ENCODE measurements at places on chromosomes 13 and 19.
A peak's percentile ranks its signal among the peaks of the same experiment; 100 is the strongest.

DNA sequence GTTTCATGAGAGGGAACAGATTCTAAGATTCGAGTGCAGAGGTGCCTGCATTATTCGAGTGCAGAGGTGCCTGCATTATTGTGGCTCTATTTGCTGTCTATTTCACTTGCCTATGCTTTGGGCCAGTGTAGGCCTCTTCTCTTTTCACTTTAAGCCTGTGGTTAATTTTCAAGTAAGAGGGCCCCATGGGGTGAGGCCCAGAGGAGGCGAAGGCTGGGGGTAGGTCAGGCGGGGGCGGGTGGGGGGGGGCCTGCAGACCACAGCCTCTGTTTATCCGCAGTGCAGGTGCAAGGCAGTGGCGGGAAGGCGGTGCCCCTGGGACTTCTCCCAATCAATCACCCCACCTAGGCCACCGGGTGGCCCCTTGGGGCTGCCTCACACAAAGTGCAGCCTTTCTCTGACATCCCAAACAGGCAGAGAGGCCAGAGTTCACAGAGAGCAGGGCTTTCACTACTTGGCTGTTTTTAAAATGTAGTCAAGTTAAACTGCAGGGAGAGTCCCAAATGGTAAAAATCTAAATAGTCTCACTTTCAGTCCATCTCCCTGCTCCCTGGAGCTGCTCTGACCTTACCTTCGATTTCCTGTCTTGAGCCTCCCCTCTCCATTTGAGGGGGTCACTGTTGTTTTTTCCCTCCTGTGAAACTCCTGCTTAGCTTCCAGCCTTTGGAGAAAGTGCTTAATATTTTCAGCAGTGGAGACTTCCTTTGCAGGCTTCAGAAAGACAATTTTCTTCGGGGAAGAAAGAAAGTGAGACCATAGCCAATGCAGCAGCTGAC lies 249.0 kb downstream of the DLEU7 start:
- DNase-seq, result no peak

- DNase-seq, result no peak
Observed at GRCh38 chr13:100378533-100378932, 210.1 kb downstream of the GGACT start.

DNA sequence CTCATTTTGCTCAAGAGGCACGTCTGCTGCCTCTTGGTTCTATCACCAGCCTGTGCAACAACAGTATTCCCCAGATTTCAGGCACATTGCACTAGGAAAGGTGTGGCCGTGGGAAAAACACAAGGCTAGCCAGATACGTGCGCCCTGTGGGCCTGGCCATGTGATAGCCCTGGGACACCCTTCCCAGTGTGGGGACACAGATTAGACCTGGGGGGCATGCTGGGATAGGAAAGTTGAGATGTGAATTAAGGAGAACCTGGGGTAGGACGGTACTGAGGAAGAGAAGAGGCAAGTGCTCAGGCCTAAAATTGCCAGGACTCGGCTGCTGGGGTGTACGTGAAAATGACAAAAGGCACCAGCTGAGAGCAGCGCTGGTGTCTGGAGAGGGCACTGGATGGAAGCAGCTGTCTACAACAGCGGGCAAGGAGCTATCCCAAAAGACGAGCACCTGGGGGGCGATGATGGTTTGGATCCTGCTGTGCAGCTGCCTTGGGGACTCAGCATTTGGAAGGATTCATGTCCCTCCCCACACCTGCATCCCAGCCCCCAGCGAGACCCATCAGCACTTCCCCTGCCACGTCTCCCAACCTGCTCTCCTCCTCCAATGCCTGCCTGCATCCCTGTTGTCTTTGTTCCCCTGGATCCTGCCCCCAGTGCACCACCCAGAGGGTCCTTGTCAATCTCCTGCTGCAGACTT lies 54.3 kb downstream of the GGACT start:
- DNase-seq, result no peak

- DNase-seq, result no peak
Observed at GRCh38 chr19:51258165-51259160, 7.6 kb downstream of the SIGLECL1 start.

DNA sequence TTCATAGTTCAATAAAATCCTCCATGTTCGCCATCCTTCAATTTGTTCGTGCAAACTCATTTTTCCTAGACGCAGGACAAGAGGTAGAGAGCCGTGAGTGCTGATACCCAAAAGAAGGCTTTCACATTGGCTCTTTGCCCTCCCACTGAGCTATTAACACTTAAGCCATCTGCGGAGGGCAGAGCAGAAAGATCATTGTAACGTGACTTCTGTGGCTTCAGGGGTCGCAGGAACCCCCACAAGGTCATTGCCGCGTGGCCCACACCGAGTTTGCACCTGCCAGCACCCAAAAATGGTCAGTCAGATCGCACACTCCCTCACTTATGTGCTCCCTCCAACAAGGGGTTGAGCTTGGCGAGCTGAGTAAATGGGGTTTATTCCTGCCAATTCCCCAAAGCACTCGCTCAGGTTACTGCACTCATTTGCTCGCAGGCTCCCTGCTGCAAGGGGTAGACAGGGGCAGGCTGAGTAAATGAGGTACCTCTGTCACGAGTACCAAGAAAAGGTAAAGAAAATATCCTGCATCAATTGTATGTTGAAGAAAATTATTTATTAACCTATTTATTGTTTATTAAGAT lies 144.1 kb downstream of the PRR20E start:
- DNase-seq, result no peak

DNA sequence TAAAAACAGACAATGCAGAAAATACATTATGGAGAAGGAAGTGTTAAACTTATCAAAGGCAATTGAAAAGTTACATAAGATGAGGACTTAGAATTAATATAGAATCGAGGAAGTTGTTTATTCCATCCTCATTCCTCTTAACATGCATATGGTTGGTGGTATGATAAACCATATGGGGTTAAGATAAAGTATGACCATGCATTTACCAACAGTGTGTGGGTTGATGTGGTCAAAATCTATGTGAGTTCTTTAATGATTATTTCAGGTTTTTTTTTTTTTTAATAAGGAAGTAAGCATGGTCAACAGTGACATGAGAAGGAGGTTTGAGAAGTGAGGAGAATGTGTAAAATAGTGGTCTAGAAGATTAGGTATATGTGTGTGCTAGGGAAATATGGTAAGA lies 94.5 kb downstream of the TDRD3 start:
- DNase-seq, result no peak

DNA sequence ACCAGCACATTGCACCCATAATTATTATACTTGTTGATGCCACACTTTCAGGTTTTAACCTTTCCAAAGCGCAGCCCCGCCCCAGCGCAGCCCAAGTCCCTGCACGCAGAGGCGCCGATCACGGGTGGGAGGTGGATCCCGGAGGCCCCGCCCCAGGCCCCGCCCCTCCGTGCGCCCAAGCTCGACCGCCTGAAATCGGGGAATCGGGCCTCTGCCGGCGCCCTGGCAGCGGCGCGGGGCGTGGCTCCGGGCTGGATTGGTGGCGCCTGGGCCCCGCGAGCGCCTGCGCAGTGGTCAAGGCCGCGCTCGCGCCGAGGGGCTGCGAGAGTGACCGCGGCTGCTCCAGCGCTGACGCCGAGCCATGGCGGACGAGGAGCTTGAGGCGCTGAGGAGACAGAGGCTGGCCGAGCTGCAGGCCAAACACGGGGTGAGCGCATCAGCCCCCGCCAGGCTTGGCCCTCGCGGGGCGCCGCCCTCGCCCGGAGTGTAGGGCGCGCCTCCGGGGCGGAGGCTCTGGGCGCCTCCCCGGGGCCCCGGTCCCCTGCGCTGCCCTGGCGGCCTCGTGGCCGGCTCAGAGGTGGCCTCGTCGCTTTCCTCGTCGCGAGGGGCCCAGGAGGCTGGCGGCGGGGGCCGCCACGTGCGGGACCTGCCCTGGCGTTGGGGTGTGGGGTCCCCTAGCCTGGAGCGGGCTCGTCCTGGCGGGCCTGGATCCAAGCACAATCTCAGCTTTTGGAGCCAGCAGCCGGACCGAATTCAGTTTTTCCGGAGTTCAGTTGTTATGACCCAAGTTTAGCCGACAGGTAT lies at the start of gene PDCD5:
PDCD5 (plus strand) TSS at position 290 of the 804 bp plus-strand sequence; CDS start at position 362, 72 bp downstream.
- DNase-seq, result peak; percentile 92

GRCh38 chr13:49292742-49293486 lies 45.2 kb downstream of the CDADC1 start:
- peak; percentile 15 for DNase-seq

DNA sequence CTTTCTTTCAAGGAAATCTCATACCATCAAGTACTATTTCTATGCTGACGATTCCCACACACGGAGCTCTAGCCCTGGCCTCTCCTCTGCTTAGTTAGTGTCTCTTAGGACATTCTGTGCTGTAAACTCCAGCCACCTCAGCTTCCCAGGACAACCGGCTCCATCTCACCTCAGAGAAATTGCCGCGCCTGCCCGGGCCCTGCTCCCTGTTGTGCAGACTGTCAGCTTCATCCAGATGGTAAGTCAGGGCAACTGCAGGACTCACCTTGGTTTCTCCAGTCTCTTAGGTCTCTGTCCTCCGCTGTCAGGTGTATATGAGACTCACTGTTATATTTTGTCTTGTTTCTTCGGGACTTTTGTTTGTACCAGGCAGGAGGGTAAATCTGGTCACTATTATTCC lies 98.7 kb downstream of the SPACA7 start:
- DNase-seq, result no peak

GRCh38 chr13:98459721-98460370 lies 117.1 kb downstream of the STK24 start:
- DNase-seq, result no peak

DNA sequence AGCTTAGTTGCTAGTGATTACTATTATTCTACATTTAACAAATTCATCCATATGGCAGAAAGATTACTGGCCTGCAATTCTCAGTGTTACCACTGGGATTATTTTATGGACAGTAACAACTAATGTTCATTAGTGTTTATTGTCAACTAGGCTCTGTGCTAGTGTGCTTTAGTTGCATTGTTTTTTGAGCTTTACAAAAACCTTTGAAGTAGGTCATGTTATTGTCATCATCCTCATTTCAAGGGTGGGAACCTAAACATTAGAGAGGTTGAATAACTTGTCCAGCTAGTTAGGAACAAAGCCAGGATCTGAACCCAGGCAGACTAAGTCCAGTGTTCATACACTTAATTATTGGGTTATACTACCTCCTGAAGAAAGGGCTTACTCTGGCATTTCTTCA lies 27.8 kb upstream of the TDRD3 start:
- DNase-seq, result no peak

DNA sequence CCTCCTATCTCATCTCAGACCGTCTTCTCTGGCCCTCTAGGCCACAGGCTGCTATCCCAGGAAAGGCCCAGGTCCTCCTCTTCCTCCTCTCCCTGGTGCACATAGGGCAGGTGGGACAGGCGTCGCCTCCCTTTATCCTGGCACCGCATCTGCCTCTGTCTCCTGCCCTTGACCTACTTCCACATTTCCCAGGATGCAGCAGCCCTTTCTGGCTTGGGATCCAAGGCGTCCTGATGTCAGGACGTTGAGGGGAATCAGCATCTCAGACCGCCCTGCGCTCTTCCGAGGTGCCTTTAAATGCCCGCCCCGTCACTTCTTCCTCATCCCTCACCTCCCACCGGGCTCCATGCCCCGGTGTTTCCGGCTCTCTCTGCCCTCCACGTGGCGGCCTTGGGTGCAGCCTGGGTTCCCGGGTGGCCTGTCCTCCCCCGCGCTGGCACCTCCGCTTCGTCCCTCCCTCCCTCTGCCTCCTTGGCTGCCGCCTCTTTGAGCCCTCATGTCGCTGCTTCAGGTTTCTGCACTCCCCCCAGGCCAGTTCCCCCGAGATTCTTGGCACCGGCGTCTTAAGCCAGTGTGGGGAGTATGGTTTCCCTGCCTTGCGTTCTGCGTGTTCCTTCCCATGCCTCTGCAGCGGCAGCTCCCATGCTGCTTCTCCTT lies 66.3 kb downstream of the KDM4B start:
- no peak for DNase-seq

DNA sequence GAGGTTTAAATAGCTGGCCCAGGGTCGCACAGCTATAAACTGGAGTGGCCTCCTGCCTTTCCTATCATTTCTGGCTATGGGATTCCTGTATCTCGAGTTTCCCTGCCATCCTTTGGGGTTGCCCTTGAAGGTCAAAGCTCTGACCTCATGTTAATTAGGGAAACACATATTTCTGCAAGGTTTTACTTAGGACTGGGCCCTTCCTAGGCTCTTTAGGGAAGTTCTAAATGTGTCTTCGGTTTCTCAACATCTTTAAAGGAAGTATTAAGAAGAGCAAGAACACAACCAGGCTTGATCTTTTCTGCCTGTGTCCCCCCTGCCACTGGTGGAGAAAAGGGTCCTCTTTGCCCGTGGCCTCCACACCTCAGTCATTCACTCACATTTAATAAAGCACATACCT lies 10.8 kb downstream of the LCP1 start:
- DNase-seq, result no peak

- DNase-seq, result no peak
Observed at GRCh38 chr13:89269737-89270136, 1598.6 kb downstream of the SLITRK5 start.

DNA sequence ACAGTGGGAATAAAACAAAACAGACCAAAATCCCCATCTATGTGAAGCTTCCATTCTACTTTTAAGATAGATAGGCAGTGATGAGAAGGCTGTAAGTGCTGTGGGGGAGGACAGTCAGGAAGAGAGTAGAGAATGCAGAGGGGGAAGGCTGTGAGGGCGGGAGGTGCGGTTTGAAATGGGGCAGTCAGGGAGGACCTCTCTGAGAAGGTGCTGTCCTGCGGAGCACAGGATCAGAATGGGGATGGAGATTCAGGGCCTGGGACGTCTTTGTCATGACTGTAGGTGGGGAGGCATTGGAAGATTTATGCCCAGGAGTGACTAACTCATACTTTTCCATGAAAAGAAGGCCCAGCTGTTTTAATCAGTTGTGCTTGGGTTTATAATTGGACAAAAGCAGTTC lies 3.9 kb upstream of the GPR183 start:
- peak; percentile 39 for DNase-seq

DNA sequence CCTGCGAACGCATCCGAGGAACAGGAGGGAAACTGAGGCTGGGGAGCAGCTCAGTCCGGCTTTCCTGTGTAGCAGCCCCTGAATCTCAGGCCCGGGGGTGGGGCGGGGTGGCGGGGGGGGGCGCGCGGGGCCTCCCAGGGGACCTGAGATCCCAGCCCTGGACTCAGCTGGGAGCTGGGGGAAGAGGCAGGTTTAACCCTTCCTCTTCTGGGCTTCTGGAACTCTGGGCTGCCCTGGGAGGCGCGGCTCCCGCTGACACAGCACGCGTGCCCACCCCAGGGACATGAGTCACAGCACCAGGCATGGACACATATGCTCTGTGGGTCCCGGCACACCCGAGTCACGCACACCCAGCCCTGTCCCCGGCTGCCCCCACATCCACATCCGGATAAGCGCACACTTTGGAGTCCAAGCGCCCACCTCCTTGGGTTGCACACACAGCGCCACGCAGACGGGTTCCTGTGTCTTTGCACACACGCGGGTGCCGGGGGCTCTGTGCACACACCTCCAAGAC lies 3.5 kb upstream of the CIRBP start:
- peak; percentile 94 for DNase-seq

GRCh38 chr13:109971456-109972090 lies 185.2 kb upstream of the IRS2 start:
- peak; percentile 4 for DNase-seq

GRCh38 chr19:49874503-49875157 lies 2.5 kb downstream of the AKT1S1 start:
- DNase-seq, result no peak

GRCh38 chr13:71771144-71771543 lies 95.9 kb downstream of the DACH1 start:
- DNase-seq, result no peak
